Stimulated activated CD8-positive, alpha-beta memory T cell treated with anti-CD3 and anti-CD28 coated beads, Interleukin-7, amount 100 ng/mL, for 1 hour (primary cell): ENCODE measurements at places on chromosomes 1 and 21.

DNA sequence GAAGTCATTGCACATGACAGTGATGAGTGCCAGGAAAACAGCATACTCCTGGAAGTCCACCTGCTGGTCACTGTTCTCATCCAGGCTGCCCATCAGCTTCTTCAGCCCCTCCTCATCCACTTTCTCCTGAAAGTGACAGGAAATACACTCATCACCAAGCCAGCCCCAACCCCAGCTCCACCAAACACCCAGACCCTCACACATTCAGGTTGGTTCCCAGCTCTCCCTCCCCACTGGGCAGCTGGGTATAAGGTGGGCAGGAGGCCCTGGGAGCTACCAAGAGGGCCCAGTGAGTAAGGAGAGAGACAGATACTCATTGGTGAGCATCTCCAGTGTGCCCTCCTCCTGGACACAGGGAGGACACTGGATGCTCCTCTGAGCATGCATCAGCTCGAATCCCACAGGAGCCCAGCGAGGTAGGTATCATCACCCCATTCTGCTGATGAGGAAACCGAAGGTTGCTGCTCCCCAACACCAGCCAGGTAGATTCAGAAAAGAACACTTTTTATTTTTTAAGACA is 4.1 kb downstream of the S100A2 start:
- no peak for DNase-seq

- DNase-seq = no peak
Measured at GRCh38 chr1:66562561-66562960, 28.6 kb downstream of the SGIP1 start.

- peak; percentile 39 for DNase-seq
Measured at GRCh38 chr1:25642574-25643108, 26.1 kb downstream of the MAN1C1 start.

GRCh38 chr1:241808265-241808664 is 39.7 kb upstream of the EXO1 start:
- DNase-seq = no peak
